ELR (cell line): ENCODE measurements at places on chromosomes 3 and 15.

GRCh38 chr3:195060531-195061291, 210.2 kb downstream of the XXYLT1 start:
- no peak for DNase-seq

GRCh38 chr3:16053794-16054193, 120.7 kb upstream of the GALNT15 start:
- DNase-seq = no peak

- DNase-seq = no peak
Observed at GRCh38 chr15:58605931-58606530, 143.5 kb downstream of the ADAM10 start.

DNA sequence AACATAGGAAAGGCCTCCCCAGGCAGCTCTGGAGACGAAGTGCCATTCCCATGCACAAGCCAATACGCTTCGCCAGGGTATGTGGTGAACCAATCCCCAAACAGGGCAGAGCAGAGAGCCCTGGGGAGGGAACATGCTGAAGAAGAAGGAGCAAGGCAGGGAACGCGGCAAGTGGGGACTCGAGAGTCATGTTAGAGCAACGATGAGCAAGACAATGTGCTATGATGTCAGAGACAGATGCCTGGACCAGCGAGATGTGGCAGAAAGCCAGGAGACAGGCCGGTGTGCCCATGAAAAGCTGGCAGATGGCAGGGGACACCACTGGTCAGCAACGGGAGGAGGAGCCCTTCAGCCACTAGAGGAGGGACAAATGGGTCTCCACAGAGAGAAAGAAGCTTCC, 39.6 kb downstream of the NIPA2 start:
- DNase-seq = no peak

DNA sequence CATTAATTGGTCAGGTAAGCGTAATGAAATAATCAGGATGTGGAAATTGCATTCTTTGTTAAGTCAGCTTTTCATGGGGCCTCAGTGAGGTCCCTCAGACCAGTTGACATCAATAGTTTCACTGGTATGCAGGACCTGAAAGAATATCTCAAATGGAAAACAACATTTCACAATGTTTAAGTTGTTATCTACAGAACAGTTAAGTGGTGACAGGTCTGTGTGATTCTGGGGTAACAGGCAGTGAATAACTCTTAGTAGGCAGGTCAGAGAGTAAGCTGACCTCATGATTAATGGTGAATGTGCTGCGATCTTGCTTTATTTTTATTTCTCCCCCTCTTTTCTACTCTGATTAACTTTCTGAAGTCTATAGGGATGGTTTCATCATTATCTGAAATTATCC, 28.9 kb upstream of the ACP3 start:
- peak; percentile 26 for DNase-seq

DNA sequence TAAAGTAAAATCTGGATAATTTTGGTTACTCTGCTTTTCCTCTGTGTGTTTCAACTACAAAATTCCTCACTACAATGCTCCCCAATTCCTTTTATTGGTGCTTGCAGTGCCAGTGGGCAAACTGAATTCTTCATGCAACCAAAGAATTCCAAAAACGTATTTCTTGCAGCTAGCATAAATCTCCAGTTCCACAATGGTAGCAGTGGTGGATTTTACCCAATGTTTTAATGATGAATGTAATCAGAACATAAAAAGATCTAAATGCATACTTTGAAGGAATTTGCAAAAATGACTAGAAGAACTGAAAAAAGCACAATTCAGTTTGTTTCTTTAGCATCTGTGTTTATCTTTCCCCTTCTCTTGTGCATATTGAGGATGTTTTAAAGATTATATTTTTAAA, 359.6 kb upstream of the TPRG1 start:
- DNase-seq = no peak

DNA sequence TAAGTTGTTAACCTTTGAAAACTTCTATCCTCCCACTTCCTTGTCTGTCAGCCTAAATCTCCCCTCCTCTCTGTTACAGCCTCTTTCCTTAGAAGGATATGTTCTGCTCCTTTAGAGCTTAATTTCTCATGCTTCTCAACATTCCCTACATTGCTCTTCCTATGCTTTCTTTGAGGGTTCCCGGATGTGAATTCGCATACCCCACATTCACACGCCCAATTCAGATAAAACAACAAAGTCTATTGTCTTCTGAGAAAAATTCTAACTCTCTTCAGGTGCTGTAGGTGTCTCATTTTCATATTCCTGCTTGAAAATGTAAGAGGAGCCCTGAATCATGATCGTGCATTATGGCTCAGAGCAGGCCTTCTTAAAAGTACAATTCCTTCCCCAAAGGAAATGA, 171.8 kb upstream of the DPH6 start:
- DNase-seq = no peak

DNA sequence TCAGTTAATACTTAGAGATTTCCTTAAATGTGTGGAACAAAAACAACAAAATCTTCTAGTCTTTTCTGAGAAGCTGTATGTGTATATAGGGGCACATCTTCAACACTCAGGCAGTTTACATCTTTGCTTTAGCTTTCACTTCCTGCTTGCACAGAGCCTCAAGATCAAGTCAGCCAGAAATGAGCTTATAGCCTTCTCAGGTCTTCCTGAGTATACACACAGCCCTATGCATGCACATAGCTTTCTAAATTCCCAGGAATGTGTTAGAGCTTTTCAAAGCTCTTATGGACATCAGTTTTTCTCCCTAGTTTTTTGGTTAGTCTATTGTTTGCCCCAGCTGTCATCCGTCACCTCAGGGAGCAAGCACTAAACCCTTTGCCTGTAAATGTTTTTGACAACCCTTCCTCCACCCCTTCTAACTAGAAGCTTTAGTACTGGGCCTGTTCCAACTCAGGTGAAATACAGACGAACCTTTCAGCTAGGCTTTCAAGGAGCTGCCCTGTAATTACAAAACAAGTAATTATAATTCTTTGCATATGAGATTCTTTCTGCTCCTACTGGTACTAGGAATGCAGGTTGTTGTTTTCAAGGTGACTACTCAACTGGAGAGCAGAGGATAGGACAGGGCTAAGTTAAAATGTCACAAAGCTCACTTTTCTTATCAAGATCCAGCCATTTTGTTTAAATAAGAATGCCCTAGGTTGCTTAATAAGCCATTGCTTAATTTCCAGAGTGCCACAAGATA, 22.6 kb upstream of the MTMR10 start:
- no peak for DNase-seq

GRCh38 chr15:52078197-52078875, 34.2 kb downstream of the BCL2L10 start:
- no peak for DNase-seq

DNA sequence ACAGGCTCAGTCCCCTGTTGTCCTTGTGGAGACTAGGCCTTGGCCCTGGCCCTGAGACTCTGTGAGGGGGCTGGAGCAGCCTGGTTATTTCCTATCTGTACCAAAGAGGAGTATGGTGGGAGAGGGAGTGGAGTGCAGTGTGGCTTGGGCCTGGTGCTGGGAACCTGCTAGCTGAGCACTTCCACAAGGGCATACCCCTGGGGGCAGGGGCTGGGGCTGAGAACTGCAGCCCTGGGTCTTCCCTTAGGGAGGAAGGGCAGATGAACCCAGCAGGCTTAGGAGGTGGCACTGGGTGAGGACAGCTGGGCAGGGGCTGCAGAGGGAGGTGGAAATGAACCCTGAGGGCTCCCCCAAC, 3.5 kb upstream of the CHST14 start:
- DNase-seq = no peak

- peak; percentile 88 for DNase-seq
Observed at GRCh38 chr15:82081914-82082762, 36.3 kb upstream of the MEX3B start.

- no peak for DNase-seq
Observed at GRCh38 chr15:92638291-92638708, 17.3 kb downstream of the FAM174B start.

- peak; percentile 88 for DNase-seq
Observed at GRCh38 chr3:16338999-16339398, 74.0 kb downstream of the OXNAD1 start.

- DNase-seq = peak; percentile 69
Observed at GRCh38 chr3:154971771-154972326, 108.3 kb upstream of the MME start.

GRCh38 chr3:43584043-43584826, 37.6 kb downstream of the ANO10 start:
- peak; percentile 8 for DNase-seq

- DNase-seq = no peak
Observed at GRCh38 chr3:184346480-184347190, 9.2 kb downstream of the FAM131A start.

GRCh38 chr3:111998636-111999483, at the start of gene TAGLN3:
Gene TAGLN3 (plus strand): TSS chr3:111998922. CDS start chr3:111999423, 501 bp downstream.
- DNase-seq = peak; percentile 57

DNA sequence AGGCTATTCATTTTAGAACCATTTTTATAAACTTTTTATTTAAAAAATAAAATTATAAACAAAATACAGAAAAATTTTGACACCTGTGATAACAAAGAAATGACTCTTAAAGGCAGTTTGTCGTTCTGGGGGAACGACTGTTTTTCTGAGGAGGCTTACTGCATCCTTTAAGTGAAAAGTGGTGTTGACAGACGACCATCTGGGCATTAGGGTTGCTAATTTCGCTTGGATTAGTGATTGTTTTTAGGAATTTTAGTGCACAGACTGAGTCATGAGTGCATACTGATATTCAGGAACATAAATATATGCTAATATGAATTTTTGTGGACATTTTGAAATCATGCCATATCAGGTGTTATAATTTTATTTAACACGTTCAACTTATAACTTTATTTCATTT, 28.5 kb downstream of the OSTN start:
- DNase-seq = no peak

GRCh38 chr3:42693530-42693930, 8.2 kb downstream of the KLHL40 start:
- DNase-seq = no peak

DNA sequence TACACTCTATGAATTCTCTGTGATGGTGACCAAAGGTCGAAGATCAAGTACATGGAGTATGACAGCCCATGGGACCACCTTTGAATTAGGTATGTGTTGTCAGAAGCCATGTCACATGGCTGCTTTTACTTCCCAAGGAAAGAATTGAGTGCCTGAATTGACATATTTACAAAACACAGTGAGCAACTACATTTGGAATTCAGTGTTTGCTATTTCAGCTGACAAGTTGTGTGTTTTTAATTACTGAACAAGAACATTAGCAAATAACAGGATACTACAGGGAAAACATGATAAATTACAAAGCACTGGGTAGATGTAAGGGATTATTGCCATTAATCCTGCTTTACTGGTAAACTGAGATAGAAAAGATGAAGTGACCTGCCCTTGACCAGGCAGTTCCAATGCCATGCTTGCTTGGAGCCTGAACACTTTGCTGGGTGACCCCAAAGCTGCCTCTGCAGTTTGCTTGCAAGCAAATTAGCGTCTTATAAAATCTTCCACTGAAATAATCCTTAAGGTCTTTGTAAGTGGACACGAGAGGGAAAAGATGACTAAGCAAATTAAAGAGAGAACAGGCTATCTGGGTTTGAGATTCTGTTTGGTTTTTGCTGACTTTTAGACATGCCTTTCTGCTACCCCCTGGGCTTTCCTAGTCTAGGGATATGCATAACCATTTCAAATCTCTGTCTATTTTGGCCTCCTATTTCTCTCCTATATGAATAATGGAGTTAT, 98.2 kb downstream of the HCN4 start:
- DNase-seq = no peak

GRCh38 chr3:194537732-194538247, 51.0 kb upstream of the ATP13A3 start:
- DNase-seq = peak; percentile 90

- no peak for DNase-seq
Observed at GRCh38 chr15:69513450-69513960, 60.9 kb downstream of the RPLP1 start.

DNA sequence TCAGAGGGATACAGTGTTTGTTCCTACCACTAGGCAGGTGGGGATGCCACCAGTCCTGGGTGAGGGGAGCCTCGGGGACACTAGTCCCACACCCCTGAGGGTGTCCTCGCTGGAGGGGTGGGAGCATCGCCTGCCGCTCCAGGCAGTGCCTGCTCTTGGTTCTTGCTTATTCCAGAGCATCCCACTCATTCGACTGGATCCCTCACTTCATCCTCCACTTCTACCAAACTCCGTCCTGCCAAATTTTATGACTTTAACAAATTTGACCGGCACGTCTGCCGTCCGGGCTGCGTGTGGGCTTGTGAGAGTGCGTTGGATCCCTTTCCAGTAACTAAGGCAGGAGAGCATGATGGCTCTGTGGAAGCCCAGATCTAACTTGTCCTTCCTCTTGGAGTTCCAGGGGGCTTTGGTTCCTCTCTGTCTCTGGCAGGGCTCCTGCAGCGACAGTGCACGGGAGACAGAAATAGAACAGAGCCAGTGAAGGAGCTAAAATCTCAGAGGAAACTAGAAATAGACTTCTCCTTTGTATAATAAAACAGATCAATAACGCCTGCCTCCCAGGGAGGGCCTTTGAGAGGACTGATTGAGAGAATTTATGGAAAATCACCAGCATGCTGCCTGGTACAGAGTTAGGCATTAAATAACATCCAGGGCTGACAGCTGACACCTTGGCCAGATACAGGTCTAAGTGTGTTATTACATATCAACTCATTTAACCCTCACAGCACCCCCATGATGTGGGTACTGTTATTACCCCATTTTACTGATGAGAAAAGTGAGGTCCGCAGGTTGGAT, 34.5 kb downstream of the MGLL start:
- no peak for DNase-seq

DNA sequence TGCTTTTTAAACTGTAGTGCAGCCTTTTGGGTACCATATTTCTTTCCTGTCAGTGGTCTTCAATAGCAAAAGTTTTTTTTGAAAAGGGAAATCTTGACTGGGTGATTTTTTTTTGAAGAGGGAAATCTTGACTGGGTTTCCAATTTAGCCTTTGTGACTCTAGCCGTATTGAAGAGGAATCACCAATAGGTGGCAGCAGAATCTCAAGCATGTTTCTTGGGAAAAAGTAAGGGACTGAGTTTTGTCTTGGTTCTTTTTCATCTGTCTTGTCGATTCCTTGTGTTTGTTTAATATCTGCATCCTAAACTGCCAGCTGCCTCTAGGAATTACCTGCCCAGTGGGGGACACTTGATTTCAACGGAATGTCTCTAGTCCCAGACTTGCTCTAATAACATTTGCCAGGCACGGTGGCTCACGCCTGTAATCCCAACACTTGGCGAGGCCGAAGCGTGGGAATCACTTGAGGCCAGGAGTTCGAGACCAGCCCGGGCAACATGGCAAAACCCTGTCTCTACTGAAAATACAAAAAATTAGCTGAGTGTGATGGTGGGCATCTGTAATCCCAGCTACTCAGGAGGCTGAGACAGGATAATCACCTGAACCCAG, 89.2 kb downstream of the RBPMS2 start:
- DNase-seq = peak; percentile 65

DNA sequence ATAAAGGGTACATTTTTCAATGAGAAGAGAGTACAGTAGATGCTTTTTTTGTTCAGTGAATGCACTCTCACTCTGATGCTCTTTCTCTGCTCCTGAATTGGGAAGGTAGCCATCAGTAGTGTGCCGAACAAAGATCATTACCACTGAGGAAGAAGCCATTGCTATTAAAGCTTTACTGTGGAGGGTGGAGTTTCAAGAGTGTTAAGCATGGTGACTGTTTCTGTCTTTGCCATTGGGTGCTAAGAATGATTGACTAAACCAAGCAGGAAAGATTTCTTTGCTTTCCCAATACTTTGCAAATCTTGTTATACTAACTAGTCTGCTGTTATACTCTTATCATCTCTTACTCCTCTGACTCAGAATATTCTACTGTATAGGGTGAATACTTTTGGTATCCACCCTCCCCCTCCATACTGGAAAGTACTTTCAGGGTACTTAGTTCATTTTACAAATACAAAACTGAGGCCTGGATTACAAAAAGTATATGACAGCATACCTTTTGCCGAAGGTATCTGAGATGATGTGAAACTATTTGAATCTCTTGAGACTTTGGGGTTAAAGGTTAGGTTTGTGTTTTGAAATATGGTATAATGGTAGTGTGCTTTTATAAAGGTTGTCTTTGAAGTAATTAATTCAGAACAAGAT, 1.7 kb downstream of the RAB11A start:
- peak; percentile 58 for DNase-seq
